ENCODE measurements at places on chromosomes 6 and 20.
A peak's percentile ranks its signal among the peaks of the same experiment; 100 is the strongest.

DNA sequence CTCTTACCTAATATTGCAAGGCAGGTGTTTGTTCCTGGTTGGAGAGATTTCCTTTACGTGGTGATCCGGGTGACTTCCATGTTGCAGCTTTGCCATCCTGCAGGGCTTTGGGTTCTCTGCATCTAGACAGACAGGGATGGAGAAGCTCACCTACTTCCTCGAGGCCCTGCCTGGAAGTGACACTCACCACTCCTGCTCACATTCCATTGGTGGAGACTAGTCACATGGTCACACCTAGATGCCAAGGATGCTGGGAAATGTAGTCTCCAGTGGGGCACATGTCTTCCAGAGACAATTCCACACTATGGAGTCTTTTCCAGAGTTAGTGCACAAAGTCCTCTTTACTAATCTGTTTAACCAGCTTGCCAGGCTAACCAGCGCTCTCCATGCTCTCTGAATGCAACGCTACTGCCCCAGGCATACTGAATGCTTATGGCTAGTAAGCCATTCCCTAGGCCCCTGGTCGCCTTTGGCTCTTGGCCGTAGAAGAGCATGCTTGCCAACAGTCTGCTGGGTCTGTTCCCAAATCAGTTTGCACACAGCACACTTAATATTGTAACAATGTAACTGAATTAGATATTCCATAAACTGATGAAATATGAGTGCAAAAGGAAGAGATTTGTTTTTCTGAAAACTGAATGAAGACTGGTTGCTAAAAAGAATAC is 6.7 kb upstream of the KCNK15 start:
- DNase-seq, result peak; percentile 69

- DNase-seq, result no peak
Observed at GRCh38 chr6:75201901-75202672, 3.8 kb downstream of the COL12A1 start.

DNA sequence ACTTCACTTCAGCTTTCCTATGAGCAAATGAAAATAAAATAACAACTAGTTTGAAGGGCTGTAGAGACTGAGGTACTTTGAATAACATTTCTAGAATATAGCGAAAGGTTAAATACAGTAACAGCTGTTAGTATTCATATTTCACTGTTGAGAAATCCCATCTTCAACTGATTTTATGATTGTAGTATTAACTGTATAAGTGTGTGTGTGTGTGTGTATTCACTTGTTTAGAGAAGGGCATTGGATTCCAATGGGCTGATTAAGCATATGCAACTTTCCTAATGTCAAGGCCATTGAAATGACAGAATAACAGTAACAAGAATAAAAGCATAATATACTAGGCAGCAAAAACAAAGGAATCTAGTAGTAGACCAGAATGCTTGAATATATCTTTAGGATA is 957.5 kb upstream of the EPHA7 start:
- DNase-seq, result no peak

DNA sequence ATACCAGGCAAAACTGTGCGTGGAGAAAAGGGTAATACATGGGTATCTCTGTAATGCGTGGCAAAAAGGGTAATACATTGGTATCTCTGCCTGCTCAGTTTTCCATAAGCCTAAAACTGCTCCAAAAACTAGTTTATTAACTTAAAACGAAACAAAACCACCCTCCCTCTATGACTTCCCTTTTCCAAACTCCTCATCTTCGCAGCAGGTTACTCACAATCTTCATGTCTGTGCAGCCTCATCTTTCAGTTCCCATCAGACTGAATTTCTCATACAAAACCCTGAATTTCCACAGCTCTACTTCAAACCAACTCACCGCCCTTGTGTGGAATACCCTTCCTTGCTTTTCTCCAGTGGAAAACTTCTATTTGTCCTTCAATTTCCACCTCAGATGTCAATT is 199.4 kb downstream of the PHACTR1 start:
- no peak for DNase-seq

- DNase-seq, result no peak
Observed at GRCh38 chr20:22333885-22334545, 250.4 kb downstream of the FOXA2 start.

DNA sequence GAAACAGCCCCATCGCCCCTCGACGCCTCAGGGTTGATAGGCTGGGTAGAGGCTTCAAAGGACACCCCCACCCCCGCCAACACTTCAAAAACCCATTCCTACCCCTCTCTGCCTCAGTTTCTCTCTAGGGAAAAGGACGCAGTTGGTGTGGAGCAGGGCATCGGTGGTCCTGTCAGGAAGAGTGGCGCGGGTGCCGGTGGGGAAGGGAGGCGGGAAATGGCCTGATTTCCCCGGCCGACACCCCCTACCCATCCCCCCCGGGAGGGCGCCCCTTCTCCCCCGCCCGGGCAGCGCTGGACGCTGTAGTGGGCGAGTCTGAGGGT is 367 bp downstream of the NRSN2 start:
- no peak for DNase-seq

DNA sequence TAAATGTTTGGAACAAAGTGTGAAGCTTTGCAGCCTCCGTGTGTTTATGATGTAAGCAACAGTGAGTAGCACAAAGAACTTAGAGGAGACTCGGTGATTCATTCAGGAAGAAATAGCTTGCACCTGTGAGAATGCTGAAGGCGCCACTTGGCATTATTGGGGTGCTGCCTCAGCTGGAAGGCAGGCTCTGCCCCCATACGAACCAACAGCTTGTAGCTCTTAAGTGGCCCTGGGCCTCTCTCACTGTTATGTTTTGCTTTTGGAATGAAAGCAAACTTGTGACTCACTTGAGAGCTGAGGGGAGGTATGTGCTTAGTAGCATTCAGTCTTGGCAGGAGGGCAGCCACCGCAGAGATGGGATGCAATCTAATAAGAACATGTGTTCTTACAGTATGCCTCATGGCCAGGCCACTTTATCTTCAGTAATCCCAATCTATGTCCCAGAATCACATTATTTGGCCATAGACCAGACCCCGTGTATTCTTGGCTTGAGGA is 310.7 kb downstream of the EYA4 start:
- DNase-seq, result no peak

DNA sequence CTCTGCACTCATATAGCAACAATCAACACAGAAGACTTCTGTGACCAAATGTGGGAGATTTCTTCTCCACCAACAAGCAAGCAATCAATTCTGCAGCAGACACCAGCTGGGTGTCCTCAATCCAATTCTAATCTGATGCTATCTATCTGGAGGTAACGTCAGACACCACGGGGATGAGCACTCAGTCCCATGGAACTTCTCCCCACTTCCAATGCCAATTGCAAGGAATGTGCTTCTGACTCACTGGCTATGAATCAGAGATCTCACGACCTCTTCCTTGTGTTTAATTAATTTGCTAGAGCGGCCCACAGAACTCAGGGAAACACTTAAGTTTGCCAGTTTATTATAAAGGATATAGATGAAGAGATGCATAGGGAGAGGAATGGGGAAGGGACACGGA is 103.5 kb upstream of the SIRPG start:
- DNase-seq, result no peak

DNA sequence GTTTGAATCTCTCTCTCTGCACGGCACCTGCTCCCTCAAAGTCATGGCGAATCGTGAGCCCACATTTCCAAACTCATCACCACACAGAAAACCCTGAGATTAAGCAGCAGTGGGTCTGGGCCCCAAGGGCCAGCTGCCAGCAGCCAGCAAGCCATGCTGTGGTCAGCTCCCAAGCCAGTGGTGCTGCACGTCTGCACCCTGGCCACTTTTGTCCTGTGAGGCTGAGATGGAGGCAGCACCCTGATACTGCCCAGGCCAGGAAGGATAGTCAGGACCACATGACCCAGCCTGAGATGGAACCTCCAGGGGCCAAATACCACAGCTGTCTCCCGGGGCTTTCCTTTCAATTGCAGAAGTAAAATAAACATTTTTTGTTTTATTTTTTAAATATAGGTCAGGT is 93.9 kb downstream of the PRND start:
- no peak for DNase-seq

- no peak for DNase-seq
Observed at GRCh38 chr6:95547043-95547442, 30.3 kb upstream of the MANEA start.

DNA sequence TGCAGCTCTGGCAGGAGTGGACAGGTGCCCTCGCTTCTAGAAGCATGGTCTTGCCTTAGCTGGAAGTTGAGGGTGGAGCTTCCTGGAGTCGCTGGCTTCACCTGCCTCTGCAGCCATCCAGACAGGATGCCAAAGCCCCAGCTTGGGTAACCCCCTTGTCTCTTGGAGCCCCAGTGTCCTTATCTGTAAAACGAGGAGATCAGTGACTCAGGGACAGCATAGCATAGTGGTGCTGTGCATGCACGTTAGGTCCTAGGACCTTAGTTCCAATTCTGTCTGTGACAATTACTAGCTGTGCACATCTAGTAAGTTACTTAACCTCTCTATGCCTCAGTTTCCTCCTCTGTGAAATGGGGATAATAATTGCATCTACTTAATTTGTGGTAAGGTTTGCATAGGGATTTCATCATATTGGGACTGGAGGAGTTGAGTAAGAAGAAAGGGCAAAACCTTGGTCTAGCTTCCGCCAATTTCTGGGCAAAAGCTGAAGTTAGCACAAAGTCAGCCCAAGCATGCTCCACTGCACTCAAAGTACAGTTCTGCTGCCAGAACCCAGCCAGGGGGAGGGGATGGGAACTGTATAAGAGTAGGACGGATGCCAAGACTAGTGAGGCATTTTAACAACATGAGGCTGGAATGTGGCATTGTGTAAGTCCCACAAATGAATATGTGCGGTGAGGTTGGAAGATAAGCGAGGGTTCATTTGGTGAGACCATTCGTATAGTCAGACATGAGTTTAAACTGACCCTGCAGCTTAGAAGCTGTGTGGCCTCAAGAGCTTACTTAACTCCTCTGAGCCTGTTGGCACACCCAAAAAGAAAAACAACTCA is 24.5 kb downstream of the TOX2 start:
- DNase-seq, result no peak

- no peak for DNase-seq
Observed at GRCh38 chr20:34600892-34601653, 42.6 kb downstream of the MAP1LC3A start.

DNA sequence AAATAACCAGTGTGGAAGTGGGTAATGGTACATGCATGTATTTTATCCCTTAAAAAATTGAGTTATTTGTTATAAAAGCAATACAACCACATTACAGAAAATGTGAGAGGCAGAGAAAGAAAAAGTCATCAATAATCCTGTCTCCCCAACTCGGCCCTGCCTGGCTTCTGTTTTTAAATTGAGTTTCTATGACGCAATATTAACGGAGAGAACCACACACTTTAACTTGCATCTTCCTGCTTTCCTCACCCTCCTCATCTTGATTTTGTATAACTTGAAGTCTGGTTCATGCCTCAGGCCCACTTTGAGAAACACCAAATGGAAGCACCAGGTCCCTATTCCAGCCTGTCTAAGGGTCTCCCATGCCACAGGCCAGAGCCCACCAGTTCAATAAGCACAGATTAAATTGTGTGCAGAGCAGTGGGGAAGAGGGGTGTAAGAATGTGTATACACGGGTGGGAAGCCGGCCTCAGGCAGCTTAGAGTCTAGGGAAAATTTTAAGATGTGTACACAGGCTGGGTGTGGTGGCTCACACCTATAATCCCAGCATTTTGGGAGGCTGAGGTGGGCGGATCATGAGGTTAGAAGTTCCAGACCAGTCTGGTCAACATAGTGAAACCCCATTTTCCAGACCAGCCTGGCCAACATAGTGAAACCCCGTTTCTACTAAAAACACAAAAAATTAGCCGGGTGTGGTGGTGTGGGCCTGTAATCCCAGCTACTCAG is 15.9 kb downstream of the KCNK5 start:
- DNase-seq, result no peak
